ENCODE measurements at places on chromosomes 16 and 17. TPM values are rescaled to one million over a fixed set of nuclear protein-coding genes. Genes with fewer than 3 reads are reported as not detected.

The TP53TG3F gene
- not detected for total RNA-seq

The ALDOC gene
- 72.9 TPM for total RNA-seq

The MRPS34 gene
- 201 TPM for total RNA-seq

GRCh38 chr16:17561056-17561455 lies 90.3 kb upstream of the XYLT1 start:
- H3K27ac ChIP-seq, result no peak overlapping the region
- no peak overlapping the region for H3K4me3 ChIP-seq
- H3K36me3 ChIP-seq, result no peaks in the 10 kb centered on the region
- H3K27me3 ChIP-seq, result no peaks in the 10 kb centered on the region
- no peak for DNase-seq

DNA sequence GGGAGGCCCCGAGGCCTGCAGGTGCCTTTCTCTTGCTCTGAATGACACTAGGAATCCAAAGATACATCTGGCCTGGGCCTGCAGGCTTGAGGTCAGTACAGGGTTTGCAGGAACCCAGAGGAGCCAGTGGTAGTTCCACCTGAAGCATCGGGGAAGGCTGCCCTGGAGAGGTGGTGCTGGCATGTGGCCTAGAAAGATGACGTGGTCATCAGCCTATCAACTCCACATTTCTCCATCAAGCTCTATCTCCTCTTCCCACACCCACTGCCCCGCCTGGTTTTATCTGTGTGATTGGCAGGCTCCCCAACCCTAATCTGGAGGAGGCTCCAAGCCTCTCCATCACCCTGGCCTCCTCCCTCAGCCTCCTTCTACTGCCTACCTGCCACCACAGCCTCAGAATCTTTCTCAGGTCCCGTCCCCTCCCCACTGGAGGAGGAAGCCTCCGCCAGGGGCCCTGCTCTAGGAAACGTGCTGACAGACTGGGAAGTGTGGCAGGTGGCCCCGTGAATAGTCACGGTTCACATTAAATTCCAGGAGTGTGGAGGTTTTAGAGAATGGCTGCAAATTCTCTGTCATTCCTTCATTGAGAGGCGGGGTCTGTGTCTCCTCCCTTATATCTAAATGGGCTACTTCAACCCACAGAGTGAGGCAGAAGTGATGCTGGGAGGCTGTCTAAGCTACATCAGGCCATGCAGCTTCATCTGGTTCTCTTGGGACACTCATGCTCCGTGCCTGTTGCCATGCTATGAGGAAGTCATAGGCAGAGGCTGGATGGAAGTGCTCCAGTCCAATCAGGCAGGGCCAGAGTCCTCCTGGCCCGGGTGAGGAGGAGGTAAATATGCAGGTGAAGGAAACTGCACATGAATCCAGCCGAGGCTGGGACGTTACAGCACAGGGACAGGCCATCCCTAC lies 11.4 kb upstream of the MAP2K3 start:
- no peak for DNase-seq
- H3K27me3 ChIP-seq, result no peaks in the 10 kb centered on the region
- no peak overlapping the region for H3K4me3 ChIP-seq
- no peak overlapping the region for H3K27ac ChIP-seq
- peaks cover 19% of the 10 kb centered on the region for H3K4me1 ChIP-seq
- no peaks in the 10 kb centered on the region for H3K36me3 ChIP-seq

DNA sequence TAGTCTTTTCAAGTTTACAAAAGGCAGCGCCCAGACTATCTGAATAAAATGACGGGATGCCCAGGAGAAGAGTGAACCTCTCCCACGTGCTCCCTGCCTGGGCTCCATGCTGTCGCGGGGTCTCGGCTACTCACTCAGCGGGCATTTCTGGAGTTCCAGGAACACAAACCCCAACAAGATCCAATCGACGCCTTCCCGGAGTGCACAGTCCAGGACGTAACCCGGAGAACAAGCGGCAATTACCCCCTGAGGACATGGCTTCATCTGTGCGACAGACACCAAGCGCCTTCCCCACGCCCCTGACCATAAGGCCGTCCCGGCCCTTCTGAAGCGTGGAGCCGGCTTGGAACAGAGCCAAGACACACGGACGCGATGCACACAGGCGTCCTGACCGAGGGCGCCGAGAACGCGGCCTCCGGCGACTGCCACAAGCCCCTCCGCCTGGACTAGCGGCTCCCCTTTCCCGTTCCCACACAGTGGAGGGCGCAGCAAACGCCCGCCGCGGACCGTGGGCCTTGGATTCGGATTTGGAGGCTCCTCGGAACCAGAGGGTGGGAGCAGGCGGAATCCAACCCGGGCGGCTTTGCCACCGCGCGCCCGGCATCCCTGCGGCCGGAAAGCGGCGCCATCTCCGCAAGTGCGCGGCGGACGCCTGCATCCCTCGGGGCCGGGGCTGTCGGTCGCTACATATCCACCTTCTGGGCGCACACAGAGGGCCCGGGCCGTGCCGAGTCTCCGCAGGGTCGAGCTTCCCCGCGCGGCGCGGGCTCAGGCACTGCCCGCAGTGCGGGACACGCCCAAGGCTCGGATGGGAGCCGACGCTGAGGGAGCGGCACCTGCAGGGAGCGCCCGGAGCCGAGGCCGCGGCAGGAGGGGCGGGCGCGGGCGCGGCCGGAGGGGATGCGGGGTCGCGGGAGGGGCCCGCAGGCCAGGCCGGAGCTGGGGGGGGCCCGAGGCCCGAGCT lies 725 bp downstream of the ABCA3 start:
- H3K27ac ChIP-seq, result peak overlapping the region; percentile 82
- H3K36me3 ChIP-seq, result peaks cover 8% of the 10 kb centered on the region
- H3K4me1 ChIP-seq, result peaks cover 16% of the 10 kb centered on the region
- H3K27me3 ChIP-seq, result peaks cover 30% of the 10 kb centered on the region
- DNase-seq, result peak; percentile 86
- peak overlapping the region; percentile 93 for H3K4me3 ChIP-seq

Measured in activated CD4-positive, alpha-beta T cell treated with anti-CD3 and anti-CD28 coated beads, Interleukin-2, amount 10 ng/mL, durations not matched to agents 24 days and 14 days (primary cell).